Stimulated activated CD8-positive, alpha-beta memory T cell treated with anti-CD3 and anti-CD28 coated beads, Interleukin-4, amount 100 ng/mL, for 1 hour (primary cell): ENCODE measurements at places on chromosomes 2 and 18.

DNA sequence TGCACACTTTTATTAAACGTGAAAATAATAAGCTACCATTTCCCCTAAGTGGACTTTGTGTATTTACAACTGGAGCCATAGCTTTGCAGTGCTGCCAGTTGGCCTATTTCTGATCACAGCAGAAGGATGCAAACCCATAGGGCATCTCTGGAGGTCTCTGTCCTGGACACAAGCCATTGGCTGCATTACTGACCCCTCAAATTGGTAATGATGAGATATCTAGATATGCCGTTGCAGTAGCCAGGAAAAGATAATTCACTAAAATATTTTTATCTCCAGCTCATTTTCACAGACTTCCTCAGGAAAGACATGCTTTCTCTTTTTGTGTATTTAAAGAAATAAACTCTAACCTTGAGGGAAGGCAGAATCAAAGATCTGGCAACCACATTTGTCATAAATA, 182.5 kb downstream of the TDRD15 start:
- DNase-seq: no peak

DNA sequence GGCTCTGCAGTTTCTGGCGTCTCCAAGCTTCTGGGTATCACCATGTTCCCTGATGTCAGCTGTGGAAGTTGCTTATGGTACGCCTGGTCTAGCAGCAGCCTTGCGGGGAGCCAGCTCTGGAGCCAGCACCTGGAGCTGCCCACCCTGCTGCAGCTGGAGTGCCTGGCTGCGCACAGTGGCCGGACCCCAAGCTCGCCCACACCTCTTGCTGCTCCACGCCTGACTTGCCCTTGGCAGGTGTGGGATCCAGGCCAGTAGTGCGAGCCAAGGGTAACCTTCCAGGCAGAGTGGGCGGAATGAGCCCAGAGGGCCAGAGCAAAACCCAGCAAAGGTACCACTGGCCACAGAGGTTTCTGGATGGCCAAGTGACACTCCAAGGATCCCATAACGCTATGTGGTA, 13.2 kb upstream of the EML6 start:
- no peak for DNase-seq

- DNase-seq: no peak
Measured at GRCh38 chr2:238240757-238241711, 1.2 kb upstream of the HES6 start.

DNA sequence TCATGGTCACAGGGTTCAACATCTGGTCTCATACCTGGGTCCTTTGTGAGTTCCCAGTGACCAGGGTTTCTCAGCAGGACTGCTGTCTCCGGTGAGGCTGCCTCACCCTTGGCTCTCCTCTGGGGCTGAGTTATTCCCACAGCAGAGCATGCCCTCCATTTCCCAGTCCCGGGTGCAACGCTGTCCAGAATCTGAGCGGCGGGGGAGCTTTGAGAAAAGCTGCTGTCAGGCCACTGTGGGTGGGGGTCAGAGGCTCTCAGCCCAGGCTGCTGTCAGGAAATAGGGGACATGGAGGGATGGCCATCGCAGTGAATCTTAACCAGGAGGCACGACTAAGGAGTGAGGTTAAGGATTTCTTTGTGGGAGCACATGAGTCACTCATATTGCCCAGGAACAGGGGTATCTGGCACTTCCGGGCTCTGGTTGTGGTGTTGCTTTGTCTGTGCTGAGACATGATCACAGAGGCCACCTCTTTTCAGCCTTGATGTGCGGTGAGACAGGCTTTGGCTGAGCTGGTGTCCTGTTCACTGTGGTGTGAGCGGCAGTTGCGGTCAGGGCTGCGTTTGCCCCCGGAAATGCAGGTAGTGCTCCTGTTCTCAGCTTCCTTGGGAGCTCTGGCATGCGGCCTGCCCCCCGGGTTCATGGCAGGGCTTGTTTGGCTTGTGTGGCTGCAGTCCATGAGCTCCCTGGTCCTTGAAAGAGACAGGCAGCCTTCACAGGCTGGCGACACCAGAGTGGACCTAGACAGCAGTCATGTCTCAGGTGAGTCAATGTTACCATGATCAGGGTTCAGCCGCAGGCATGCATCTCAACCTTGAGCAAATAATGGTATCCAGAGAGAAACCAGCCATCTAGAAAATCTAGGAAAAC, 310.7 kb upstream of the MYT1L start:
- no peak for DNase-seq

- DNase-seq: no peak
Measured at GRCh38 chr2:198308368-198308767, 504.0 kb downstream of the PLCL1 start.

DNA sequence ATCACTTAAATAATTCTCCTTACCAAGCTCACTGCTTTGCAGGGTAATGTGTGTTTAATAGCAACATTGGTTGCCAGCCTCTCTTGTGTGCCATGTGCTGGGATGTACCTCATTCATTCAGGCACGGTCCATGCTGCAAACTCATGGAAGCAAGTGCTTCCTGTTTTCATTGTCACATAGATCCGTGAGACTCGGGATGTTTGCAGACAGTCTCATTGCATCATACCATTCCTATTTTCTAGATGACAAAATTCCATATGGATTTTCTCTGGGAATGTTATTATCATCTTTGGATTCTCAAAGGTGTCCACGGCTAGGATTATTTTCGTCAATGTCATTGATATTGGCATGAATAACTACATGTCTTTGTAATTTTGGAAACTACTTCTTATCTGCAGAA, 60.0 kb upstream of the HDAC4 start:
- DNase-seq: no peak

DNA sequence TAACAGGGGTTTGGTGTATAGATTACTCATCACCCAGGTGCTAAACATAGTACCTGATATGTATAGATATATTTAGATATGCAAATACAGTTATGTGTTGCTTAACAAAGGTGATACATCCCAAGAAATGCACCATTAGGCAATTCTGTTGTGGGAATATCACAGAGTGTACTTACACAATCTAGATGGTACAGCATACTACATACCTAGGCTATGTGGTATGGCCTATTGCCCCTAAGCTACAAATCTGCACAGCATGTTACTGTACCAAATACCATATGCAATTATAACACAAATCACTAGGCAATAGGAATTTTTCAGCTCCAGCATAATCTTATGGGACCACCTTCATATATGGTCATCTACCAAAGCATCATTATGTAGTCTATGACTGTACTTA, 43.5 kb upstream of the NPAS2 start:
- DNase-seq: no peak

DNA sequence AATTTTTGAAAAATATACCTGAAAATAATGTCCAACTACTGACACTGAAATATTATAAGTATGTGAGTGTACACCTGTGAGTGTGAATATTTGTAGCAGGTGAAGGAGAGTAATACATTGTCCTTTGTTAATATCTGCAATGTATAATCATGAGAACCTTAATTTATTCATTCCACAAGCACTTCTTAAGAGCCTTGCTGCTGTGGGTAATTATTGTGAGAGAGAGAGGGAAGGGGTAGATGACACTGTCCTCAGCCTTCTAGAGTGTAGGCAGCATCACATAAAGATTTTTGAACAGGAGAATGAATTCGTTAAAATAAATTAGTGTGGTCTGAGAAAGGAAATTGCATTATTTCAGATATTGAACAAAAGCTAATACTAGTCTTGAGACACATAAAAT, 157.2 kb downstream of the MAP2 start:
- DNase-seq: no peak
